ENCODE measurements at places on chromosomes 1 and 21.

DNA sequence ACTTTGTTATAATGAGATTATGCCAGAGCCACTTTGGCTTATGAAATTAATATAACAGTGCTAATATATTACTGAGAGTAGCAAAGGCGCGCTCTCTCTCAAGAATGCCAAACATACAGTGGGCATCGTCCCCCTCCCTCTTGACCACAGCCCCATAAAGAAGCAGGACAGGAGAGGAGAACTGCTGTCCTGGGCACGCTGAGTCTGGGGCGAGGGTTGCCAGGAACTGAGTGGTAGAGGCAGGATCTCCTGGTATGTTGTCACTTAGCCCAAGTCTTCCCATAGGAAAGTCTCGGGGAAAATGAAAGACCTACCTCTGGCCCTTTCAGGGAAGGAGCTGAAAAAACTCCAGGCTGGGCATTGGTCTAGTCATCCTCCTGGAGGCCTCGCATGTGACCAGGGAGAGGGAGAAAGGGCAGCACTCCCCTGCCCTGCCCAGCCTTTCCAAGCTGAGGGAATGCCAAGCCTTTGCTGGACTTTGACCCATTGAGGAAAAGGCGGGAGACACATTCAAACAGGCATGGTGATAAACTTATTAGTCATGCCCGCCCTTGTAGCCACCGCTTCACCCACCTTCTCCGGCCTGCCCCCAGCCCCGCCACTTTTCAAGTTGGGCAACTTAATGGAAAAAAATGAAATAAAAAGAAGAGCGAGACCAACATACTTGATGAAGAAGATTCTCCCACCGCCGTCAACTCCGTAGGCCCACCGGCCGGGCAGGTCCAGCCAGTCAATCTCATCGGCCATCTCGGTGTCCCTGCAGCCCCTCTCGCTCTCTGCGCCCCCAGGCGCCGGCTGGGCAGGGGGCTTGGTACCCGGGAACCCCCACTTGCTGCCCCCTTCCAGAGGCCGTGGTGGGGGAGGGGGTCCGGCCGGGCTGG lies 17.4 kb upstream of the PLEKHA6 start:
- DNase-seq: no peak

GRCh38 chr1:239237912-239238311 lies 148.5 kb upstream of the CHRM3 start:
- no peak for DNase-seq

DNA sequence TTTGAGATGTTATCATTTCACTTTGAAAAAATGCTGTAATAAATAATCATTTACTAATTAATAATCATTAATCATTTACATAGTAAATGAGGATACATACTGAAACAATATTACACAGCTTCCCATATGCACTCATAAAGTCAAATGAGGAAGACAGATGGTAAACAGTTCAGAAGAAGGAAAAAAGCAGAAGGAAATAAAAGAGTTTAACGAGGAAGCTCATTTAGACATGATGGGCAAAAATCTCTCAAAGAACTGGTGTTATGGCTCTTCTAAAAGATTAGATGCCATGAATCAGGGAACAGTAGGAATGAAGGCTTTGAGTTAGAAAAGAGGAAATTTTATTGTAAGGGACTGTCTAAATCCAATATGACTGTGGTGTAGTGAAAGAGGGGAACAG lies 347.6 kb downstream of the PTPRC start:
- DNase-seq: no peak

DNA sequence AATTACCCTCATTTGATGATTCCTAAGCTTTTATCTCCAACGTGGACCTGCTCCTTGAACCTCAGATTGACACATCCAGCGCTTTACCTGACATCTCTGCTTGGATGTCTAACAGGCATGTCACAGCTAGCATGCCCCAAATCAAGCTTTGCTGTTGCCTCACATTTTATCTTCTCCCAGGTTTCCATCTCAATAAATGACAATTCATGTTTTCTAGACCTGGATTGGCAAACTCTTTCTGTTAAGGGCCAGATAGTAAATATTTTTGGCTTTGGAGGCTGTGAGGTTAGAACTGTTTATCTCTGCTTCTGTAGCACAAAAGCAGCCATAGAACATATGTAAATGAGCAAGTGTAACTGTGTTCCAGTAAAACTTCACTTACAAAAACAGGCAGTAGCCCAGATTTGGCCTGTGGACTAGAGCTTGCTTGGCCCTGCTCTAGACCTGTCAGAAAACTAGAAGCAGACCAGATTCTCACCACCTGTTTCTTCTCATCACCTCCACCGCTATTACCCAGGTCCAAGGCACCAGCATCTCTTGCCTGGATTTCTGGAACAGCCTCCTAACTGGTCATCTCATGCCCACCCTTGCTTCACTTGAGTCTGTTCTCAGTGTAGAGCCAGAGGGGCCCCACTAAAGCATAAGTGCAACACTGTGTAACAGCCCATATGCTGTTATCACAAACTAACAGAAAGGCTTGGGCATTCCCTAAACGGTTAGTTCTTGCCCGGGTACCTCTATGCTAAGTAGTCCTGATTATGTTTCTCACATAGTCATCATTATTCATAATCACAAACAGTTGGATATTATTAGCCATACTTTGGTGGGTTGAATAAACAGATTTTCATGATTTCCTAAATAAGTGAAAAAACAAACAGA lies 42.3 kb downstream of the UBE4B start:
- no peak for DNase-seq

DNA sequence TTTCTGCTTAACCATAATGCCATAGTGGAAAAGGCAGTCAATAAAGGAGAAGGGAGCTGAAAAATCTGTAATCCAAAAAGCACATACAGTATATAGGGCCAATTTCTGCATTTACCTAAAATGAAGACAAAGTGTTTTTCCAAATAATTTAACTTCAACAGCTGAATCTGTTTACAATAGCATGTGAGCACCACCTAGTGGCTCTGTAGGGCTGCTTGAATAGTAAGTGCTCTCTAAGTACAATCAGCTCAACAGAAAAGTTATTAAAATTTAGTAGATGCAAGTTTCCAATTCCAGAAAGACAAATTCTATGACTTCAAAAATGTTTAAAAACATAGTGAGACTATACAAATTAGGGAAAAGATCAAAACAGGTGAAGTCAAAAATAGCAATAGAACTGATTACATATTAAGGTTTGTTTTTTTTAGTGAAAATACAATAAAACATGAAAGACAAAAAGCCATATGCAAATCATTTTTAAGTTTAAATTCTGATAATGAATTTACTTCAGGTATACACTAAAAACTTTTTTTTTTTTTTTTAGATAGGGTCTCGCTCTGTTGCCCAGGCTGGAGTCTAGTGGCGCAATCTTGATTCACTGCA lies 220.0 kb downstream of the SETD4 start:
- peak; percentile 42 for DNase-seq

DNA sequence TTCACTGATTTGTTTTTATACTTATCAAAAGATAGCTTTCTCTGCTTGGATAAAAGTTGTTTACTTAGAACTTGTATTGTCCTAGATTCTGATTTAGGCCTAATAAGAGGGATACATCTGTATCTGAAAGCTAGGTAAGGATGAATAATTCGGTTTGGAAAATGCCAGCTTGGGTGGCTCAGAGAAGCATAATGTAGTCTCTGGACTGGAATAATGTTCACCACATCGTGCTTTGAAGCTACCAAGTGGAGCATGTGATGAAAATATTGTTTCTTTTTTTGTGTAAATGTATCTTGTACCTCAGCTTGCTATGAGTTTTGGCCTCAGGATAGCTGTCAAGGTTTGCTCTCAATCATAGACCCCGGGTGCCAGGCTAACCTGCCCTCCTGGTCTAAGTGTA lies 49.2 kb downstream of the VPS13D start:
- no peak for DNase-seq

DNA sequence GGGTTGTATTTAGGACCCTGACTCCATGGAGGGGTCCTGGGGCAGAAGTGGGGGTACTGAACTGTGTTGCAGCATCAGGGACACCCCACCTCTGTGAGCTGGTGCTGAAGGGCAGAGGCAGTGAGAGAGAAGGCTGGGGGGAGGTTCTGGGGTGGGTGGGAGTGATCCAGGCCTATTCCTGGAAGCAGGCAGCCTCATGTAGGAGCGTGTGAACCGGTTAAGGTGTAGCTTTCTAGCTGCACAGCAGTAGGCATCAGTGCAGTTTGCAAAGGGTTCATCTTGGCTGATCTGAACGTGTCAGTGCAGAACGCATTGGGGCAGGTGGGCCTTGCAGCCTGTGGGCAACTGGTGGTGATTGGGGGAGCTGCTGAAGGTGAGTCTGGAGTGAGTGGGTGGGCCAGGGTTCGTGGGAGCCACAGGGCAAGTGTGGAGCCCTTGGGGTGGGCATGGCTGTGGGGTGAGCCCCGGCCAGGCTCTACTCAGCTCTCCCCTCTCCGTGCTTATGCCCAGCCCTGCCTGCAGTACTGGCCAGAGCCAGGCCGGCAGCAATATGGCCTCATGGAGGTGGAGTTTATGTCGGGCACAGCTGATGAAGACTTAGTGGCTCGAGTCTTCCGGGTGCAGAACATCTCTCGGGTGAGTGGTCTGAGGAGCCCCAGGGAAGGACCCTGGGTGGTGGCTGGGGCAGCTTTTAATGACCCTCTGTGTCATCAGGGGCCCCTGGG lies 86.7 kb downstream of the PTPRU start:
- no peak for DNase-seq

- no peak for DNase-seq
Measured at GRCh38 chr1:246417813-246418564, 89.1 kb downstream of the SMYD3 start.

GRCh38 chr1:173017792-173018191 lies 32.9 kb downstream of the TNFSF18 start:
- DNase-seq: no peak

DNA sequence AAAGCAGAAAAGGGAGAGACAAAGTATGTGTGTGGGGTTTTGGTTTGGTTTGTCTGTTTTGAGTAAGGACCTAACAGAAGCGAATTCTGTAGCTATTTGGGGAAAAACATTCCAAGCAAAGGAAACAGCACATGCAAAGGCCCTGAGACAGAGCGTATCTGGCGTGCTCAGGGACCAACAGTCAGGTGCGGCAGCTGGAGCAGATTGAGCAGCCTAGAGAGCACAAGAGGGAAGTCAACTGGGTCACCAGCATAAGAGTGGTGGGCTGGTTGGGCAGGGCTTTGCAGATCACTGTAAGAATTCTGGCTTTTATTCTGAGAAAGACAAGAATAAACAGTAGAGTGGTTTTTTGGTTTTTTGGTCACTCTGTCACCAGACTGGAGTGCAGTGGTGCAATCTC lies 11.8 kb downstream of the TGFBR3 start:
- no peak for DNase-seq

GRCh38 chr1:244614113-244614836 lies 38.7 kb upstream of the DESI2 start:
- no peak for DNase-seq

DNA sequence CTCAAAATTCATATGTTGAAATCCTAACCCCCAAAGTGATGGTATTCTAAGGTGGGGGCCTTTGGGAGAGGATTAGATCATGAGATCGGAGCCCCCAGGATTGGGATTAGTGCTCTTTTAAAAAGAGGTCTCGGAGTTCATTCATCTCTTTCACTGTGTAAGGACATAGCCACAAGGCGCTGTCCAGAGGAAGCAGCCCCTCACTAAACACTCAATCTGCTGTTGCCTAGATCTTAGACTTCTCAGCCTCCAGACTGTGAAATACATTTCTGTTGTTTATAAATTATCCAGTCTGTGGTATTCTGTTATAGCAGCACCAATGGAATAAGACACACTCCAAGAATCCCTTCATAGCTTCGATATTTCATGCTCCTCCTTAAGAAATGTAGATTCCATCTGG lies 12.4 kb upstream of the TIAM1 start:
- no peak for DNase-seq

- DNase-seq: no peak
Measured at GRCh38 chr1:198436276-198436675, 104.2 kb downstream of the ATP6V1G3 start.

GRCh38 chr1:115768549-115768948 lies at the start of gene CASQ2:
Gene CASQ2, minus strand, starts transcription at chr1:115768714. Its CDS starts 173 bp downstream, at chr1:115768541.
- DNase-seq: no peak
